ENCODE measurements at places on chromosomes 7 and 10.
A peak's percentile ranks its signal among the peaks of the same experiment; 100 is the strongest.

GRCh38 chr7:123494193-123494796, 40.1 kb downstream of the IQUB start:
- no peak for DNase-seq

- DNase-seq: no peak
These were observed 25.2 kb downstream of the PHTF2 start for GRCh38 chr7:77823787-77824186.

GRCh38 chr7:87059525-87060287, at the start of gene ELAPOR2:
Gene ELAPOR2, minus strand, starts transcription at chr7:87059654. Its CDS starts 141 bp downstream, at chr7:87059513.
- peak; percentile 77 for DNase-seq

DNA sequence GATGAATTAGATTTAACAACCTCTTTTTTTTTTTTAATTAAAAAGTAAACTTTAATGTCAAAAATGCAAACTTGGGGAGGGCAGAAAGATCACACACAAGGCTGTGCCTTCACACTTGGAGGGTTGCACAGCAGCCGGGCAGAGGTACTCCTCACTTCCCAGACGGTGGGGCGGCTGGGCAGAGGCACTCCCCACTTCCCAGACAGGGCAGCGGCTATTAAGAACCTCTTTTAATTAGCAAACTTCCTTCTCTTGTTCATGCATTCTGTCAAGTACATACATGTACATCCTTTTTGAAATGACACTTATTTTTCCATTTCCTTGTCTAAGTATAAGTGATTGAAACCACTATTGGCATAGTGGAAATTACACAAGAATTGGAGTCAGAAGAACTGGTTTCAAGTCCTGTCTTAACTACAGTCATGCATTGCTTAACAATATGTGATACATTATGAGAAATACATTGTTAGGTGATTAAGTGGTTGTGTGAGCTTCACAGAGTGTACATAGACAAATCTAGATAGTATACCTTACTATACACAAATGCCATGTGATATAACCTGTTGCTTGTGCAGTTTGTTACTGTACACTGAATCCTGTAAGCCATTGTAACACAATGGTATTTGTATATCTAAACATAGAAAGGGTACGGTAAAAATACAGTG, 26.5 kb downstream of the BTRC start:
- DNase-seq: no peak

GRCh38 chr7:144969787-144970186, 133.9 kb upstream of the TPK1 start:
- DNase-seq: no peak

- DNase-seq: no peak
These were observed 46.1 kb downstream of the ZCCHC24 start for GRCh38 chr10:79399223-79399831.

DNA sequence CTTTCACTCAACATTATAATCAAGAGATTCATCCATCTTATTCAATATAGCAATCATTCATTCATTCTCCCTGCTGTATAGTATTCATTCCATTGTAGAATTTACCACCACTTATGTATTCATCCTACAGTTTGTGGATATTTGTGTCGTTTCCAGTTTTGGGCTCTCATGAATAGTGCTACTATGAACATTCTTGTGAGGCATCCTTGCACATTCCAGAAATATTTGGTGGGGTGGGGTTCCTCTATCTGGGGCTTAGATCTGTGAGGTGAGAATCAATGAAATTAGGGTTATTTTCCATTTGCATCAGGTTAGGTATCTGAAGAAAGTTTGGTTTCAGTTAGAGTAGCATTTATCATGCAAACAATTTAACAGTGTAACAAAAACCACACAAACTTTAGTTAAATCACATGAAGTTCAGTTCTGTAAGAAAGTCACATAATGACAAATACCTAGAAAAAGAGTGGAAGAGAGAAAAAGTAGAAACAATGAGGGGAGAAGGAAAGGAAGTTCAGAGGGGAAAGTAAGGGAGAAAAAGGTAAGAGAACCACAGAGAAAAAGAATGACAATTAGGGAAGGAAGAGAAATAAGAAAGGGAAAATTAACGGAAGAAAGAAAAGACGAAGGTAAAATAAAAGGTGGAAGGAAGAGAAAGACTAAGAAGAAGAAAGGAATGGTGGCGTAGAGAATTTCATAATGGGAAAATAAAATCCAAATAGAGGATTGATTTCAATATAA, 25.3 kb upstream of the CBLL1 start:
- DNase-seq: no peak

- no peak for DNase-seq
These were observed 67.7 kb downstream of the ST8SIA6 start for GRCh38 chr10:17386616-17387075.

DNA sequence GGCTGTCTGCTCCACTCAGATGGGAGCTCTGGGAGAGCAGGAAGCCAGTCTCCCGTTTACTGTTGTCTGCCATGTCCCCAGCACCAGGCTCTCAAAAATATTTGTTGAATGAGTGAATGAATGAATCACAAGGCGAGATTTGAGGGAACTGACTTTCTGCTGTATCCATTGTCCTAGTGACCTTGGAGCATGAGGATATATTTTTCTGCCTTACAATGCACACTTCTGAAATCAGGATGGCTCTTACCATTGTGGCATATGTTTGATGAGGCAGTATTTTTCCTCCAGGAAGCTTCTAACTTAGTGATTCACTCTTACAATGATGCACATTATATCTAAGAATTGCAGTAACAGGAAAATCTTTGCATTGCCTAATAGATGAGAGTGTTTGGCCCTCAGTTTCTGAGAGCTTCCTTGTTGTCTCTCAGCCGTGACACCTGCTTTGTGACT, 136.4 kb downstream of the RPS24 start:
- DNase-seq: no peak

DNA sequence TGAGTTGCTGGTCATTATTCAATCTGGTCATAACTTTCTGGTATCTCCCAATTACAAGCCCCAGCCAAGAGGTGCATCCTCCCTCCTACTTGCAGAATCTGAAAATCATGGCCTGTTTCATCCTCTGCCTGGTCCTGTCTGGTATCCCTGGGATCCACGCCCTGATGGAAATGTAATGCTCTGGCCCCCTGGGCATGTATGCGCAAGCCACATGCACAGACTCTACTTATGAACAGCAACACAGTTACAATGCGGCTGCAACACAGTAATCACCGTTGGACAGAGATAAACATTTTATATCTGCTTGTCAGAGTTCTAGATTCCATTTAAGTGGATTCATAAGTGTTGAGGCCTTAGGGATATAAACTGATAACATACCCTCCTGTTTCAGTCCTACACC, 117.8 kb upstream of the ABI1 start:
- no peak for DNase-seq

GRCh38 chr10:70986623-70986950, 98.2 kb upstream of the PCBD1 start:
- no peak for DNase-seq

DNA sequence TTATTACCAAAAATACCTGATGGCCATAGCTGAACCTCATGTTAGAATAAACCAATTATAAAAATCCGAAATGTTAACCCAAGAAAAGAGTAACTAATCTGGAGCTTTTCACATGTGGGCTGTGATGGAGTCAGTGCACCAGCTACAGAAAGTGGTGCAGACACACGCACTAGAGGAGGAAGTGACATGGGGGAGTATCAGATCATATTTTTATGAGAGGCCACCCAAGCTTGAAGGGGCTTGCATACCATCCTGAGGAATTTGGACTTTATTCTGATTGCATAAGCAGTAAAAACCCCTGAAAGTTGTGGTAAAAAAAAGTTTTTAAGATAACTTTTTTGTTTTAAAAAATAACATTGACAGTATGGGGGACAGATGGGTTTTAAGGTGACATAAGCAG, 1148.5 kb upstream of the CELF2 start:
- DNase-seq: no peak

GRCh38 chr10:23514321-23514720, 75.4 kb downstream of the OTUD1 start:
- DNase-seq: no peak

DNA sequence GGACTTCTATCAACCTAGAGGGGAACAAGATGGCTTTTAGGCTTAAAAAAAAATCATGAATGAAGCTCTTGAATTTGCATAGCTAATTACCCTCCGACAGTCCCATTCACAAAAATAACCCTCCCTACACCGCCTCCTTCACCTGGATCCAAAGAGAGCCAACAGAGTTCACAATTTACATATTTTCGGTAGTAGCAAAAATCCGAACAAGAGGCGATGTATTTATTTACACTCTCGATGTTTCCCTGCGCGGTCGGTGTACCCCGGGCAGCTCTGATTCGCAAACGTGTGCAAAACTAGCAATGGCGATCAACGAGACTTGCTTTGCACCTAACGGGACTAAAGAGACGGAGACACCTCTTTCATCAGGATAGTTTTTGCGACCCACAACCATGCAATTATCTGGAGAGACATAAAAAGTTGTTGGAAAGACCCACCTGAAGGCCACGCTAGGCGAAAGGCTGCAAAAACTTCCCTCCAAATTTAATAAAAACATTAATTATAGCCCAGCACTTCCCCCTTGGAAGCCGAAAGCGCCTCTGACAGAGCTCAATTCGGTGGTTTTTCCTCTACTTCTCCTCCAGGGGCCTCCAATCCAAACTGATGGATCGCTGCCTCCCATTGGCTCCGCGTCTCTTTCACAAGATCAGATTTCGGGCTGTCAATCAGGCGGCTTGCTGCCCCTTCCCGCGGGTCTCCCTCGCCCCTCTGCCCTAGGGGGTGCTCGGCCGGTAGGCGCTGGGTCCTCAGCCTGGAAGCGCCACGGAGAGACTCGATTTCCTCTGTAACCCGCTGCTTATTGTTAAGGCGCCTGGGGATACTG, at the start of gene ETV1:
TSS of gene ETV1 (minus strand) at position 541 of the 823 bp plus-strand sequence. CDS start 614 bp downstream, outside the sequence.
- DNase-seq: no peak

DNA sequence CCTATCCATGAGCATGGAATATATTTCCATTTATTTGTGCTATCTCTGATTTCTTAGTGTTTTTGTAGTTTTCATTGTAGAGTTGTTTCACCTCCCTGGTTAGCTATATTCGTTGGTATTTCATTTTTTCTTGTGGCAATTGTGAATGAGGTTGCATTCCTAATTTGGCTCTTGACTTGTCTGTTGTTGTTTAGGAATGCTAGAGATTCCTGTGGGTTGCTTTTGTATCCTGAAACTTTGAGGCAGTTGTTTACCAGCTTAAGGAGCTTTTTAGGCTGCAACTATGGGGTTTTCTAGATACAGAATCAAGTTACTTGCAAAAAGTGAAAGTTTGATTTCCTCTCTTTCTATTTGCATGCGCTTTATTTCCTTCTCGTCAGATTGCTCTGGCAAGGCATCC, 304.7 kb upstream of the GRM3 start:
- DNase-seq: no peak

- no peak for DNase-seq
These were observed 743 bp upstream of the ZCCHC24 start for GRCh38 chr10:79445977-79446757.

- no peak for DNase-seq
These were observed 70.6 kb downstream of the PIP4K2A start for GRCh38 chr10:22643775-22644174.

- no peak for DNase-seq
These were observed 169.8 kb downstream of the UBE2H start for GRCh38 chr7:129782818-129783583.

DNA sequence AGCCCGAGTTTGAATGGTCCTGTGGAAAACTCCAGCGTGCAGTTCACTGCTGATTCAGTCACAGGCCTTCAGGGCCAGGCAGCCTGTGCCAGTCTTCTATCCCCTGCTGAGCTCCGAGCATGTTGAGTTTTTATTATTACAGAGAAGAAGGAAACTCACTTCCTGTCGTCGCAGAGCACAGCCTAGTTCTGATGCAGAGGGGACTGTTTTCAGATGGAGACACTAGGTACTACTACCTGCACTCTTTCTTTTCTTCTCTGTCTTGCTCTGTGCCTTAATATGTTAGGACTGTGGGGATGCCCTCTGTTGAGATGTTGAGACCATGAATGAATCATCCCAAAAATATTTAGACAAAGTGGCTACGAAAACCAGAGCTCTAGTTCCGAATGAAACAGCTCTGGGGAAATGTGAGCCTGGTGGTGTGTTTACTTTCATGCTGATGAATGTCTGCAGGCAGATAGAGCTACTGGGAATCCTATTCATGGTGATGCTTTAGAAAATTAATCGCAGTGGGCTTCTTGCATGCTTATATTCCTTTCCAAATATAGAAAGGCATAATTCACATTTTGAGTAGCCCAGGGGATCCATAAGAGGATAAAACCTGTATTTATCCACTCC, 29.6 kb downstream of the CASP7 start:
- DNase-seq: no peak

GRCh38 chr7:138975343-138976104, 5.7 kb downstream of the KIAA1549 start:
- no peak for DNase-seq

DNA sequence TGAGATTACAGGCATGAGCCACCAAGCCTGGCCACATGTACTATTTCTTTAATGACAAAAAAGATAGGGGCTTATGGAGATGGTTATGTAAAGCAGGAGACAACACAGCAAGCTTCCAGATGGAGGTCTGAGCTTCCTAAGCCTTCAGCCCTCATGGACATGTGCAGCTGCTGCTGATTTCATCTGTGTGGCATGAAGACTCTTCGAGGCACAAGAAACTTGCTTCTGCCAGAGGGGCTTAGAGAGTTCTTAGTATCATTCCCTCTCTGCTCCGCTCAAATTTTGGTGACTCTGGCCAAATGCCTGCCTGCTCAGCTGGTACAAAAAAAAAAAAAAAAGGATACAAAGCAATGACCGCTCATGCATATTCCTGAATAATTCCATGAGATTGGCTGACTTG, 552.5 kb downstream of the TYW1 start:
- no peak for DNase-seq

DNA sequence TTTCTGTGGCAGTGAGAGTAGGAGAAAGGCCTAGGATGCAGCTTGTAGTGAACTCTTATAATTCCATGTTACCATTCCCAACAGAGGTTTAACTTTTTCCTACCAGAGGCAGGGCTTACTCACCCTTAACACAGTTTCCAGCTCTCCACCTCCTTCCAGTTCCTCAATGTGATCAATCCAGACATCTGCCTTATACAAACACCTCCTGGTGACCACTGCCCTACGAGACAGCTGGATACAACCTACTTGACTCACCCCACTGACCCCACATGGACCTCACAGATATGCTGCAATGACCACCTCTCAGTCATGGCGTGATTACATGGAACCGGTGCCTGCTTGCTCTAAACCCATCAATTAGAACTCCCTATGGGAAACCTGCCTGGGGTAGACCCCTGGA, 326.5 kb downstream of the TNS3 start:
- no peak for DNase-seq

Measured in activated T-helper 9 cell treated with anti-CD3 and anti-CD28 coated beads, Interleukin-2, amount 50 U/mL, for 16 hours (primary cell).